ENCODE measurements at places on chromosomes 3 and 15.

GRCh38 chr3:114285648-114286230 is 8.1 kb upstream of the TIGIT start:
- no peak for DNase-seq

DNA sequence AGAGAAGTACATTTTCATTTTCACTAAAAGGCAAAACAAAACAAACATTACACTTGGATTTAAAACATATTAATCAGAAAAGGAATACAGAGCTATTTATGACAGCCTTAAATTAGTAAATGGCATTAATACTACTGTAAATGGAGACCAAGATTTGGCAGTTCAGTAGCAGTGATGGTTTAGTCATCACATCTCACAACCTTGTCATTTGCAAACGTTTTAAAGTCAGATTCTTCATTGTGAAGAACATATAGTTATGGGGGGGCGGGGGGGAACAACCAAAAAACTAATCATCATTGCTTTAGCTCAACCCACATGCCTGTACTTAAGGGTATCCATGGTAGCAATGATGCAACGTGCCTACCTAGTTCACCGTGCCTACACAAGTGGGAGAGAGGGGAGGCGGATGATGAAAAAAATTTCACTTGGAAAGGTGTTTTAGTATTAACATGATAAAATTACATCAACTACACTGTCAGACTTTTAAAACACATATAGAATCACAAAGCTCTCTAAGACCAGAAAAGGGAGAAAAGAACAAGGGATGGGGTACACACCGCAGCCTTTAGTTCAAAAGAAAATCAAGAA is 40.1 kb downstream of the DLG1 start:
- DNase-seq, result no peak

DNA sequence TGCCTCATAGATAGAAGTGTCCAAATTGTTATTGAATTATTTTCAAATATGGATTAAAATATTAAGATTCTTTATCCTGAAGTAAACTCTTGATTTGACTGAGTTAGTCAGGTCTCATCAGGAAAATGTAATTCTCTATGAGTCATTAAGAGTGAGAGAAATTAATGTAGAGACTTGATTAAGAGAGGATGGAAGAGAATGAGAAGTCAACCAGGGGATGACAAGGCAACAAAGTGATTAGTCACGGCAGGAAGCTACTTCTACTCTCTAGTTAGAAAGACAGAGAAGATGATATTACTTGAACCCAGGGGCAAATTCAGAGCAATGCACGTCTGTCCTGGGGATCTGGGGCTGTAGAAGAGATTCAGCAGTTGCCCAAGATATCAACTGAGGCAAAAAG is 202.5 kb downstream of the LSAMP start:
- no peak for DNase-seq

DNA sequence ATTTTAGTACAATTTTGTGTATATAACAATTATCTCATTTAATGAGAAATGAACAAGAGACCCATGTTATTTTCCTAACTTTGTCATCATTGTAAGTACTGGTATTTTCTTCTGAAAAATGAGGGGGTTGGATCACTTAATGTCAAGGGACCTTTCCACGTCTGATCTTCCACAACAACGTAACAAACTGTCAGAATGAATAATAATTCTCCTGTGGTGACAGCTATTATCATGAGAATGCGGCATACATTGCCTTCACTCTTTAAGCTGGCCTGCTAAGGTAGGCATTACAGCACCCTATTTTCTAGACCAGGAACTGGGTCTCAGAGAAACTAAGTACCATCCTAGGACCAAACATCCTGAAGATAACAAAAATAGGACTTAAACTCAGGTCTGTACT is 31.5 kb upstream of the MINAR1 start:
- no peak for DNase-seq

DNA sequence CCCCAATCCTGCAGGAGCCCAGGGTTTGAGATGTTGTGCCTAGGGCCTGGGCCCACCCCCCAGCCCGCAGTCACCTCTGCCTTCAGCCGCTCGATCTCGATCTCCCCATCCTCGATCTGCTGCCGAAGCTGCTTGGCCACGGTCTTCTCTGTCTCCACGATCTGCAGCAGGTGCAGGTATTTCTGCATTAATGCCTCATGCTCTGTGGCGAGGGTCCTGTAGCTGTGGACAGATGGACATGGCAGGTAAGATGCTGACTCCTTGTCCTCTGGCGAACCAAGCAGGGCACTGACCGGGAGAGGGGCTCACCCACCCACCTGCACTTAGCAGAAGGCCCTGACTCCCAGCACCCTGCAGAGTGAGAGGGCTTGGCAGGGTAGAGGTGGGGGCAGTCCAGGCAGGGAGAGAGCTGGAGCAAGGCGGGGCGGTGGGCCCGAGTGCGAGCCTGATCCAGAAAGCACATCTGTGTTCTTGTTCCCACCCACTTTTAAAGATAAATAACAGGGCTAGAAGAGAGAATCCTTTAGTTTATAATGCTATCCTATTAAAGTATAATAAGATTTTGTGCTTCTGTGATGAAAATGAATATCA is 32.2 kb downstream of the RASGRF1 start:
- no peak for DNase-seq

- DNase-seq, result no peak
Observed at GRCh38 chr3:126731044-126731443, 27.0 kb downstream of the CHCHD6 start.

DNA sequence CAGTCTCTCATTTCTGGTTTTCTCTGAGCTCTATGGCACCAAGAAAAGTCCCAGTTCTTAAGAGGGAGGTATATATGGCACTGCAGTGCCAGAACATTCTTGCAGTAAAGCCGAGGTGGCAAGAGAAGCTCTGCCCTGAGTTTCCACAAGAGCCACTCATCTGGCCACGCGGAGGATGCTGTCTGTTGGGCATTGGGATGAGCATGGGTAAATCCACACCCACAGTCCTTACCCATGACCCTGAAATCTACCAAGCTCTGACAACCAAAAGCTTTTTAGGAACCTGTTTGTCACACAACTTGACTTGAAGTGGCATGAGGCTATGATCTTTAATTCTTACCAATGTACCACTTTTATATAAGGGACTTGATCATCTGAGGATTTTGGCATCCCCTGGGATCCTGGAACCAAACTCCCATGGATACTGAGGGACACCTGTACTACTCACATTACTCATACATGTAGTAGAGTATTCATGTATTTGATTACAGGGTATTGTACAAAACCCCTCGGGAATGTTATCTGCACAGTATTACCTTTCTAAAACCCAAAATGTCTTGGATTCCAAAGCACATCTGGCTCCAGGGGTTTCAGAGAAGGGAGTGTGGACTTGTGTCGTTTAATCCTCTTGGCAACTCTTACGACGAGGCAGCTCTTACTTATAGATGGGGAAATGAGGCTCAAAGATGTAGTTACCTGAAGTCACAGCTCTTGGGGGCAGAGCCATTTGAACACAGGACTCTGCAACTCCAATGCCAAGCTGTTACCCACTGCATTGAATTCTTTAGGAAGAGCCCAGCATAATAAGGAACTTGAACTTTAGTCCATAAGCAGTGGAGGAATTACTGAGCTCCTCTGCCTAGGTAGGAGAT is 8.8 kb downstream of the RPL32 start:
- no peak for DNase-seq

- DNase-seq, result no peak
Observed at GRCh38 chr3:15690748-15691147, 89.2 kb downstream of the BTD start.

GRCh38 chr3:111917300-111917699 is 58.2 kb downstream of the PHLDB2 start:
- DNase-seq, result no peak

GRCh38 chr3:188939814-188940572 is 231.8 kb upstream of the TPRG1 start:
- no peak for DNase-seq

- no peak for DNase-seq
Observed at GRCh38 chr3:46595819-46596314, 16.5 kb upstream of the FAM240A start.

DNA sequence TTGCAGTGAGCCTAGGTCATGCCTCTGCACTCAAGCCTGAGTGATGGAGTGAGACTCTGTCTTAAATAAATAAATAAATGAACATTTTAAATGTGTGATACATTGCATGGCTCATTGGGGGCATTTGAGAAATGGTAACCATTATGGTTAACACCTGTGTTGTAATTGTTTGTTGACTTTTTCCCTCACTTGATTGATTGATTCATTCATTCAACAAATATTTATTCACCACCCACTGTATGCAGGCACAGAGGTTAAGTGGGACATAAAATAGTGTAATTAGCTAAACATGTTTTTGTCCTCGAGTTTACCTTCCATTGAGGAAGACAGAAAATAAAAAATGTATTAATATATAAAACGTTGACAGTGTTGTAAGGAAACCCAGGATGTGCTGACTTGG is 127.1 kb upstream of the ANKRD28 start:
- DNase-seq, result no peak

DNA sequence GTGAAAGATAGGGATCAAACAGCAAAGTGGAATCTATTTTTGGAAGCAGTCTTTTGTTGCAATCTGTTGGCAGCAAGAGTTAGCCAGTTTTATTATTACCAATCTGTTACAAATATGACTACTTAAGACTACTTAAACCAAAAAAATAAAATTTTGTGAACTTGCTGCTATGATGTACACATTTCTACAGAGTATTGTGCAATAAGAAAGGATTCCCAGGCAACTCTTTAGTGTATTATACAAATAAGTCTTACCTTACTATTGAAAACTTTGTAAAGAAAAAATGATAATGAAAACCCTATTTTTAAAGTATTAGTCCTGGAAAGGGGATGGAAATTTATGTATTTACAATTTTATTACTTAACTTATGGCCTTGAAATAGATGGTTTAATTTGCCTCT is 44.7 kb downstream of the CADM2 start:
- DNase-seq, result no peak

- DNase-seq, result peak; percentile 42
Observed at GRCh38 chr3:52216585-52217408, 8.6 kb downstream of the TLR9 start.

GRCh38 chr3:71211083-71211482 is 372.4 kb downstream of the FOXP1 start:
- no peak for DNase-seq

- no peak for DNase-seq
Observed at GRCh38 chr3:38662544-38662943, 13.1 kb upstream of the SCN5A start.

DNA sequence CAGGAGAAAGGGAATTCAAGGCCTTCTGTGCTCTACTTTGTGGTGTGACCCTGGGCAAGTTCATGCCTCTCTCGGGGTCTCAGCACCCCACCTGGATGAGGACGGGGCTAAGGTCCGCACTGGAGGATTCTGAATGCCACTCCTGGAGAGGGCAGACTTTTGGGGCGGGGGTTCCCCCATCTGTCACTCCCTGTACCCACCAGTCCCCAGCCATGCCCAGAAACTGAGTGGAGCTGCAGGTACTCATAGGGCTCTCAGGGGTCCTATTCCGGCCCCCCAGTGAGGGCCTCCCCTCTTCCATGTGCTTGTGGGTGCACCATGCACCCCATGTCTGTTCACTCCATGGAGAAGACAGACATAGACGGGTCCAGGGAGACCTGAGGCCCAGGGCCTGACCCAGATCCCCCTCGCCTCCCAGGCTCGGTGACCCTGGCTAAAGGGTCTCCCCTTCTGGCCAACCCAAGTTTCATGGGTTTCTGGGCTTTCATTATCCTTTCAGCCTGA is 26.0 kb downstream of the ACSBG1 start:
- no peak for DNase-seq

DNA sequence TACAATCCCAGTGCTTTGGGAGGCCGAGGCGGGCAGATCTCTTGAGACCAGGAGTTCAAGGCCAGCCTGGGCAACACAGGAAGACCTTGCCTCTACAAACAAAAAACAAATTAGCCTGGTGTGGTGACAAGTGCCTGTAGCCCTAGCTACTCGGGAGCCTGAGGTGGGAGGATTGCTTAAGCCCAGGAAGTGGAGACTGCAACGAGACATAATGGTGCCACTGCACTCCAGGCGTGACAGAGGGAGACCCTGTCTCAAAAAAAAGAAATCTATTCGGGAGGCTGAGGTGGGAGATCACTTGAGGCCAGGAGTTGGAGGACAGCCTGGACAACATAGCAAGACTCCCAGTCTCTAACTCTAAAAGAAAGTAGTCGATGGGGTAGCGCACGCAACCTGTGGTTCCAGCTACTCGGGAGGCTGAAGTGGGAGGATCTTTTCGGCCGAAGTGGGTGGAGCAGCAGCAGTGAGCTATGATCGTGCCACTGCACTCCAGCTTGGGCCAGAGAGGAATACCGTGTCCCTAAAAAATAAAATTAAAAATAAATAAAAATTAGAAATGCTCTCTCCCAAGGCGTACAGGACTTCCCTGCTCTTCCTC is 775 bp downstream of the C3orf33 start:
- DNase-seq, result peak; percentile 20

- no peak for DNase-seq
Observed at GRCh38 chr15:66725464-66725785, 23.4 kb downstream of the SMAD6 start.

- DNase-seq, result no peak
Observed at GRCh38 chr3:176554264-176554663, 643.0 kb downstream of the TBL1XR1 start.

GRCh38 chr3:167837466-167837865 is 101.9 kb downstream of the SERPINI1 start:
- no peak for DNase-seq

- no peak for DNase-seq
Observed at GRCh38 chr15:64144192-64144564, 7.4 kb upstream of the SNX22 start.

DNA sequence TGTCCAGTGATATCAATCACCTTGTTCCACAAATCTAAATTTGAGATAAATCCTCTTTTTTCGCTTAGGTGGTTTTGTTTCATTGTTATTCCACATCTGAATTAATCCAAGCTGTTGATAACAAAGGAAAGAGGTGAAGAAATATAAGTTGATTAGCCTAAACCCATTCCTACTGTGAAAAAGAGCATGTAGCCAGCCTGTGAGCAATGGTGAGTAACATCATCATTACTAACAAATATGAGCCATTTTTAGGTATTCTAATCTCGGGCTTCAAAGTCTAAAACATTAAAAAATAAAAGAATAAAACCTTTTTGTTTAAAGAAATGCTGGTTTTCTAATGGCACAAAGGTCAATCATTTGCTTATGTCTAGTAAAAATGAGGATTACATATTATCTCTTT is 52.1 kb upstream of the P3H2 start:
- DNase-seq, result no peak

- DNase-seq, result no peak
Observed at GRCh38 chr3:31314258-31314657, 218.5 kb upstream of the STT3B start.

DNA sequence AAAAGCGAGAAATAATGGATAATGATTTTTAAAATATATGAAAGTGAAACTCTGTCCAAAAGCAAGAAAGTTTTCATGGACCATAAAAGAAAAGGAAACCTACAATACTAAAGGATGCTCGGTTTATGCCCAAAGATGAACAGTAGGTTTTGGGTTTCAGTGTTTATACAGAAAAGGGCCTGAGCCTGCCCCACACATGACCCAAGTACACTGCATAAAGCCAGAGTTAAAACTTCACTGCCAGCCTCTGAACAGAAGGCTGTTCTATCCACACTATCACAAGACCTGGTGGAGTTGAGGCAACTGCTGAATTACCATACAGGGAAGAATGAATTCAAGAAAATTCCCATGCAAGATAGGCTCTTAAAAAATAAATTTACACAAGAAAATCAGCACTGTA is 165.2 kb downstream of the MECOM start:
- no peak for DNase-seq

- no peak for DNase-seq
Observed at GRCh38 chr3:98555025-98555379, 23.2 kb downstream of the GPR15 start.
